Caco-2 (cell line): ENCODE measurements at places on chromosomes 16 and 17. TPM values are rescaled to one million over a fixed set of nuclear protein-coding genes. Genes with fewer than 3 reads are reported as not detected.

DNA sequence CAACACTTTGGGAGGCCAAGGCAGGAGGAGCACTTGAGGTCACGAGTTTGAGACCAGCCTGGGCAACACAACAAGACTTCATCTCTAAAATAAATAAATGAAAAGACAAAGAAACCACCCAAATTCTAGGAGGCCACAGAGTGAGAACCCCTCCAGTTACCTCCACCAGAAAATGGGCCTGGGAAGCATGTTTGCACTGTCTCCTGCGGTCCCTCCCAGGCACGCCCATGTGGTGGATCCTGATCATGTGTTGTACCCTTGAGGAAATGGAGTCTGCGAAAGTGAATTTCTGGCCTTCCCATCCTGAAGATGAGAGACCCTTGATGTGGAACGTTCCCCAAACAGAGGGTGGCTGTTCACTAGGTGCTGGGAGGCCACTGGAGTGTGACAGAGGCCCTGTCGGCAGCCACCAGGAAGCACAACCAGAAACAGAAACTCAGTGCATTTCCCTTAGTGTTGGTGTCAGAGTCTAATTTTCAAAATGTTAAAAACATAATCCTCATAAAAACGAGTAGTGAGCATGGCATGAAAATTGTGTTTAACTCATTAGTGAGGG lies 19.2 kb upstream of the USP22 start:
- no peak for DNase-seq

DNA sequence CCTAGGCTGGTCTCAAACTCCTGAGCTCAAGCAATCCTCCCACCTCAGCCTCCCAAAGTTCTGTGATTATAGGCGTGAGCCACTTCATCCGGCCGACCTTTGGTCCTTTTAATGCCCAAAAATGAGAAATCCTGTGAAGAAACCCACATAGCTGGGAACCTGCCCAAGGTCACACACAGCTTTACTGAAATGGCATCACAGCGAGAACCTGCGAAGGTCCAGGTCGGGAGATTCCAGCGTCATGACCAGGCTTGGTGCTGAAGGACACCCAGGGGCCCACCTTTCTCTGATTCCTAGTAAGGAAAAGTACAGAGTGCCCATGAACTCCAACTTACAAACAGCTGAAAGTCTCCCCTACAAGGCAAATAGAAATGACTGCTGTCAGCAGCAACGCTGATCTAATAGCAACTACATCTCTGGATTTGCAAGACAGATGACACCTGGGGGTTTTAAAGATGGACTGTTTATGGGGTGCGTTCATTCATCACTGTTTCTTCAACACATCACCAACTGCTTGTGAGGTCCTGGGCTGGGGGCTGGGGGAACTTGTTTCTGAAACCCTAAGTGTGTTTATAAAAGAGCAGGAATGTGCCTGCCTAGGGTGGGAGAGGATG lies 24.5 kb upstream of the DNAH17 start:
- no peak for DNase-seq

DNA sequence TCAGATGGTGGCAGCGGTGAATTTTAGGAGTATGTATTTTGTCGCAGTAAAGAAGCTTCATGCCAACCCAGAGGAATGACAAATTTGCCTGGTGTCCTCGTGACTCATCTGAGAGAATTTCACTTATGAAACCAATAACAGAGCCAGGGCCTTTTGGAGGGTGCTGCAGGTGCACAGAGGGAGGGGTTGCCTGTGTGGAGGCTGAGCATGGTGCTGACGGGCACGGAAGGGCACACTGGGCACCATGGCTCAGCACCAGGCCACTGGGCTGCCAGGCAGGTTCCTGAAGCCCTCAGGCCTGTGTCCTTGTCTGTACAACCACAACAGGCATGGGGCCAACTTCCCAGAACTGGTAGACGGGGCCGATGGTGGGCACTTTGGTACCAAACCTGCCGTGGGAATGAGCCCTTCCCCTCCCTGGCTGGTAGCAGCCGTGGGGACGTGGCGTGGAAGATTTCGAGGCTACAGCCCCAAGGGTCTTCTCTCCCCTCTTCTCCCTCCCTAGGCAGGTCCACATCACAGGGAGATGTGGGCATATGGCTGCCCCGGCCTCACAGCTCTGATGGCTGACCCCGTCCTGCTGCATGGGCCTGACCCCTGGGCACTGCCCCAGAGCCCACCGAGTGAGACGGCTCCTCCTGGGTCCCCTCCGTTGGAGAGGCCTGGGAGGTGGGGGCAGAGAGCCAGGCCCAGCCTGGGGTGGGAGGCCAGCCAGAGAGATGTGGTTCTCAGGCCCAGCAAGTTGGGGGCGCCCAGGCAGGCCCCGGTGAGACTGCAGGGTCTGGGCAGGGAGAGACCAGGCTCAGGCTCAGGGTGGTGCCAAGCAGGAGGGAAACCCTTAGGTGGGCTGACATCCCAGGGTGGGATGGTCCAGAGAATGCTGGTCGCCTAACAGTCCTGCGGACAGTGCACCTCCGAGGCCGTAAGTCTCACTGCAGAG lies 30.2 kb upstream of the ZNF469 start:
- DNase-seq, result no peak

- no peak for DNase-seq
Measured at GRCh38 chr17:48549914-48550501, 5.1 kb upstream of the HOXB2 start.

DNA sequence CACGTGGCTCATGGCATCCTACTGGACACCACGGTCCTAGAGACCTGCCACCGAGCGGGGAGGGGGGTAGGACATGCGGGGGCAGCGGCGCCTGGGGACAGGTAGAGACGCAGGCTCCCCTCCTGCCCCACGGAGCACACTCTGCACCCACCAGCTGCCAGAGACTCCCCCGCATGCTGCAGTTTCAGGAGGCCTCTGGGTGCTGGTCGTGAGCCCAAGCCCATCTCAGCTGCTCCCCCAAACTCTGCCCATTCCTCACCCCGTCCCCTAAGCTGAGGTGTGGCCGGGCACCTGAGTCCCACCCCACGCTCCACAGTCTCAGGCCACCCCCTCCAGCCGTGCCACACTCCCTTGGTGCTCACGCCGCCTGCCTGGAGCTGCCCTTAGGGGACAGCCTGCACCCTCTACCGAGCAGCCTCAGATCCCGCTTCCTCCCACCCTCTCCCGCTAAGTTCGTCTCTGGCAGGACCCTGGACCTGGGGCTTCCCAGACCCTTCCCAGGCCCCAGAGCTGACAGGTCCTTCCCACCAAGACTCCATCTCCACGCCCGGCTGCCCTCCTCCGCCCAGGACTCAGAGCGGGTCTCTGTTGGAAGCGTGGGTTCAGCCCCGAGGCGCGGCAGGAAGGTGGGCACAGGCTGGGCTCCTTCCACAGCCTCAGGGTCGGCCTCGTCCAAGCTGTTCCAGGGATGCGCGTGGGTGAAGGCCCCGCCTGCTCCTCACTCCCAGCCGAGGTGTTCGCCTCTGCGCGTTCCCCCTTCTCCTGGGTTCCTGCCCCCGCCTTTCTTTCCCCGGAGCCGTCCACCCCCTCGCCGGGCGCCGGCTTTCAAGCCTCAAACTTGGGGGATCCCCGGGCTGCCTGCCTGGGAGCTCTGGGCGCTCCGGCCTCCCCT lies 1.3 kb downstream of the RAB40B start:
- DNase-seq, result no peak

DNA sequence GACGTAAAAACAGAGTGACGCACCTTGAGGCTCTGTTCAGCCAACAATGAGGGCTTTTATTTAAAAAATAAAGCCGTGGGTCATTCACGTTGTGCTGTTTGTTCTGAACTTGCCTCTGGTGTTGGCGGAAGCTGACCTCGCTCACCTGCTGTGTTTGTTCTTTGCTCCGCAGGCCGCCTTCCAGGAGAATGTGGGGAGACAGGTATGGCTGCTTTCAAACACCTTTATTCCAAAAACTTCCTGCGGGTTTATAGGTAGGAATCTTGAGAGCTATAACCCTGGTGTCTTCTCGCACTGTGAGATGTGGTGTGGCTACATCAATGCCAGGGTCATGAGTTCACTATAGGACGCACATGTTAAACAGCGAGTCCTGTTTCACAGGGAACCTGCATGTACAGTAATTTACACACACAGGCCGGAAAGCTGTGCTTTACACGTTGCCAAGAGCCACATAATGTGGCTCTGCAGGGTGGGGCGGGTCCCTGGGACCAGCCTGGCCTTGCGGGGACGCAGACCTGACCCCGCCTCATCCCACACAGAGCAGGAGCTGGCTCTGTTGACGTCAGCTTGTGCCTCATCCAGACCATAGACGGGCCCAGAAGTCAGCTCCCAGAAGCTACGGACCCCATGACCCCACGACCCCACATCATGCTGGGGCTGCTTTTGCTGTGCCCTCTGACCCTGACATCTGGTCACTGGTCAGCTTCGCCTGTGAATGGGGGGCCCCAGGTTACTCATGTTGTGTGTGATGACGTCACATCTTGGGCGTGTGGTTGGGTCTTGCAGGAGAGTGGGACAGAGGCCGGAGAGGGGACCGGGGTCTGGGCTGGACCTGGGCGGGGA lies 49.9 kb upstream of the ZNF750 start:
- DNase-seq, result peak; percentile 90

DNA sequence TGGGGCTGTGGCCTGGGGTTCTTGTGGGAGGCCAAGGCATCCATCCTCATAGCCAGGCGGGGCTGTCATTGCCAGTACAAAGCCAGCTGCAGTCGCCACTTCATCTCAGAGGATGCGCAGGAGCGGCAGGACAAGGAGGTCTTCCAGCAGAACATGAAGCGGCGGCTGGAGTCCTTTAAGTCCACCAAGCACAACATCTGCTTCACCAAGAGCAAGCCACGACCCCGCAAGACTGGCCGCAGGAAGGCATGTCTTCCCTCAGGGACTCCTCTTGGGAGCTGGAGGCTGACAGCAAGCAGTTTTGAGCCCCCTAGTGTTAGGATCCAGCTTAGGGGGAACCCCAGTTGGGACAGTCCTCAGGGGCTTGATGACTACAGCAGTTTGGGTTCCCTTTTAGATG lies 15.1 kb upstream of the PLEKHG4 start:
- no peak for DNase-seq

GRCh38 chr17:17672453-17673368 lies 8.5 kb upstream of the RAI1 start:
- no peak for DNase-seq

GRCh38 chr16:9837481-9837880 lies 344.7 kb downstream of the GRIN2A start:
- no peak for DNase-seq

DNA sequence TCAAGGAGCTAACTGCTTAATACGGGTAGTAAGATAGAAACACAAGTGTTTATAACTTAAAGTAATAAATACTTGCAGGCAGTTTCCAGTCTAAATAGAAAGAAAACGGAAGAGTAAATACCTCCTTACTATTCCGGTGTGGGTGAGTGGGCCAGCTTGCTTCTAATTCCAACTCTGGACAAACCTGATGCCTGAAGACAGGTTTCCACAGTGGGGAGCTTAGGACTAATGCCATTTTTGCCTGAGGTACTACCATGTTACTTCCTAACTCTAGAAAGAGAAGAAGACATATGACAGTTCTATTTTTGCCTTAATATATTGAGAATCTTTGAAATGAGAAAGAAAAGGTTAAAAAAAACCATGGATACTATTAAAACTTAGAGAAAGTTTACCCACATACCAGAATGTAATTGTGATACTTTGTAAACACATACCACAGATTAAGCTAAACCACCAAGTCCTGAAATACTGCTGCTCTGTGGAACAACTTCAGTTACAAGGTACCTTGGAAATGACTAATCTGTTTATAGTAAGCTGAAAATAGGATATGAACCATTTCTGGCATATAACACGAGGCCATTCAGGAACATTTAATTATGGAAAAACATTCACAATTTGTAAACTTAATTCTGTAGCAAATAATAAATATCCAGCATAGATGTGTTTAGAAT lies 70.2 kb downstream of the ZZEF1 start:
- DNase-seq, result no peak

GRCh38 chr16:84847564-84848355 lies 28.0 kb downstream of the CRISPLD2 start:
- DNase-seq, result no peak

GRCh38 chr16:2816751-2817339 lies at the start of gene PRSS21:
PRSS21 (plus strand) TSS chr16:2817237; CDS start chr16:2817269, 32 bp downstream.
- DNase-seq, result no peak

- DNase-seq, result no peak
Measured at GRCh38 chr16:2469399-2470233, 1.5 kb upstream of the NTN3 start.

GRCh38 chr17:3879186-3879585 lies 13.7 kb downstream of the CAMKK1 start:
- DNase-seq, result no peak

DNA sequence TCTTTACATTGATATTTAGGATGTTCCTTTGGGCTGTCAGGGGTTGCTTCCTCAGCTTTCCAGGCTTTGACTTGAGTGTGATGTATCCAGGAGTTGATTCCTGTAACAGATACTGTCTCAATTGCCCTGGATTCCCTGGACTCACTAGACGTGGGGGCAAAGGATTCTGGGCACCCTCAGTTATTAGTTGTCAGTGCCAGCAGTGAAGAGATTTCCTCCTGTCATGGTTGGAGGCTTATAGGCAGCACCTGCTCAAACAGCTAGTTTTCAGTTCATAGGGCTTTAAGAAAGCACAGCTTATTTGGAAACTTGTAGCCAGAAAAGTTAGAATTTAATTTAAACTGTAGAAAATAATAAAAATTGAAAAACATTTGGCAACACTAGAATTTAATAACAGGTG lies 9.5 kb upstream of the B4GALNT2 start:
- no peak for DNase-seq

Gene ODAD4
- 0.98 and 1.3 TPM in 2 replicates for total RNA-seq

Gene KRT40
- total RNA-seq, result not detected in 2 replicates

Gene RMI2
- 47.4 and 52.7 TPM in 2 replicates for total RNA-seq

Gene ZNF469
- total RNA-seq, result 0.07 and 0.12 TPM in 2 replicates

Gene KRTAP1-4
- not detected in 2 replicates for total RNA-seq

Gene SLFN14
- not detected in 2 replicates for total RNA-seq

Gene ADAP2
- total RNA-seq, result 1.8 and 3.1 TPM in 2 replicates

Gene DLG4
- 0.98 and 1.8 TPM in 2 replicates for total RNA-seq

Gene CAMKK1
- 1.4 and 1.9 TPM in 2 replicates for total RNA-seq

Gene ZNF385C
- 1.00 and 1.5 TPM in 2 replicates for total RNA-seq

Gene KRT222
- total RNA-seq, result not detected in 2 replicates
